ENCODE measurements at places on chromosomes 7 and 10. TPM values are rescaled to one million over a fixed set of nuclear protein-coding genes. Genes with fewer than 3 reads are reported as not detected.

DNA sequence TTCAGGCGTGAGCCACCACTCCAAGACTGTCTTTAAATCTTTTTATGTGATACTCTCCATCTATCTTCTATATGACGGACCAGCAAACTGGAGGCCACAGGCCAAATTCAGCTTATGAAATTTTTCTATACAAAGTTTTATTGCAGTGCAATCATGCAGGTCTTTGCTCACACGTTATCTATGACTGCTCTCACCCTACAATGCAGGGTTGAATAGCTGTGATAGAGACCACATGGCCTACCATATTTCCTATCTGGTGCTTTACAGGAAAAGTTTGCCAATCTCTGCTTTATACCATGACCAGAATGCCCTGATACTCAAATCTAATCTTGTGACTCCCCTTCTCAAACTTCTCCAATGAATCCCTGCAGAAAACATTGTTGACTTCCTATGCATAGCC is 89.5 kb upstream of the ACBD5 start:
- no peaks in the 10 kb centered on the region for H3K4me1 ChIP-seq
- H3K4me3 ChIP-seq: no peak overlapping the region
- H3K36me3 ChIP-seq: no peaks in the 10 kb centered on the region
- no peak for DNase-seq
- no peak overlapping the region for H3K27ac ChIP-seq
- peaks cover 3% of the 10 kb centered on the region for H3K27me3 ChIP-seq

DNA sequence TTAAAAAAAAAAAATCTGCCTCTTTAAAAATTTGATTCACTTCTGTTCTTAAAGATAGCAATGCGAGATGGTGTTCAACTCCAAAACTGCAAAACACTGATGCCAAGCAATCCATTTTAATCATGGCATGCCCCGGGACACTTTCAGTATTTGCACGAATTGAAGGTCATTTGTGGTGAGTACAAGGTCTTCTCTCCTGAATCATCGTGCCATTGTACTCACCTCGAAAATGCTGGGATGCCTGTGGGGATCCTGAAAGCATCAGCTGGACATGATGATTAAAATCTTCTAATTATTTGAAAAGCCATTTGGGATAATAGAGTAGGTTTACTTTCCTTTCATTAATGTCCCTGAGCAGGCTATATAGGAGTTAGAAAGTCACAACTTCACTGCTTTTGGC is 125.1 kb upstream of the NRP1 start:
- H3K4me1 ChIP-seq: no peaks in the 10 kb centered on the region
- H3K27ac ChIP-seq: no peak overlapping the region
- H3K36me3 ChIP-seq: no peaks in the 10 kb centered on the region
- no peak overlapping the region for H3K4me3 ChIP-seq

The ETV1 gene
- 16.9 TPM for total RNA-seq

DNA sequence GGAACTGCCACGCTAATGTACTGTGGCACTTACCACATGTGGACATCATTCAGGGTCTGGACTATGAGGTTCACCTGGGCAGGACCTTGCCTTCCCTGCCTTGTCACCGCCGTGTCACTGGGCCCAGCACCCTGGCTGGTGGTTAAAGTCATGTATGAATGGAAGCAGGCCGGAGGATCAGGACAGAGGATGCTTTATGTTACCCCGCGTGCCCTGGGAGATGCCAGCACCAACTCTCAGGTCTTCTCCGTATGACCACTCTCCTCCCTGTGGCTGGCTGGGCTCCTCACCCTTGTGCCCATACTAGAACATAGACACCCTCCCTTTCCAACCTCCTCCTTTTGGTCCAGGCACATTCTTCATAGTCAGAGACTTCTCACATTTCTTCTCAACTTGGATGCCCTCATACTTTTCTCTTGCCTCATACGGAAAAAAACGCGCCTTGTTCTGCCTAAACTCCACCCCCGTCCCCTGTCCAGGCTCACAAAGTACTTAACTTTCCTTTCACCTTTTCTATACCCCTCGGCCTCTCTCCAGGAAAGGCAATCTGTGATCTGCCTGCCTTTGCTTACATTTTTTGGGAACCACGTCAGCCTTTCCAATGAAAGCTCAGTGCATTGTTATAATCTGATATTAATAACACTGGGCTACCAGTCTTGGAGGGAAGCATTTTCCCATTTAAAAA is 240.0 kb downstream of the TEX36 start:
- H3K36me3 ChIP-seq: no peaks in the 10 kb centered on the region
- H3K4me3 ChIP-seq: no peak overlapping the region
- DNase-seq: no peak
- H3K27me3 ChIP-seq: peaks cover 7% of the 10 kb centered on the region
- no peak overlapping the region for H3K27ac ChIP-seq
- no peaks in the 10 kb centered on the region for H3K4me1 ChIP-seq

The PNLIP gene
- not detected for total RNA-seq

The CALML5 gene
- total RNA-seq: not detected
